Hair follicle dermal papilla cell (primary cell): ENCODE measurements at places on chromosomes 13 and 19. TPM values are rescaled to one million over a fixed set of nuclear protein-coding genes. Genes with fewer than 3 reads are reported as not detected.

TMEM221 gene
- 0.12 TPM in 1 of 2 replicates, not detected in the other for total RNA-seq

ACER1 gene
- not detected in 2 replicates for total RNA-seq

FXYD1 gene
- 0.73 and 2.1 TPM in 2 replicates for total RNA-seq

ATP5F1D gene
- 10.5 and 14.0 TPM in 2 replicates for total RNA-seq

KLC3 gene
- 0.32 TPM in 1 of 2 replicates, not detected in the other for total RNA-seq

ZNF429 gene
- total RNA-seq: 5.0 and 6.2 TPM in 2 replicates

DOCK9 gene
- total RNA-seq: 35.7 and 54.7 TPM in 2 replicates

ZNF90 gene
- total RNA-seq: 1.1 and 1.3 TPM in 2 replicates

RFPL4A gene
- total RNA-seq: not detected in 2 replicates

SERTAD3 gene
- total RNA-seq: 37.6 and 44.9 TPM in 2 replicates

TUBA3C gene
- not detected in 2 replicates for total RNA-seq

APOC4 gene
- total RNA-seq: not detected in 2 replicates

ZNF541 gene
- not detected in 2 replicates for total RNA-seq

SIGLEC12 gene
- not detected in 2 replicates for total RNA-seq

VSIG10L gene
- 0.49 and 0.81 TPM in 2 replicates for total RNA-seq

ATP7B gene
- total RNA-seq: 2.7 and 5.8 TPM in 2 replicates

SBSN gene
- total RNA-seq: 0.65 and 1.6 TPM in 2 replicates

CD37 gene
- not detected in 2 replicates for total RNA-seq

CXCL17 gene
- total RNA-seq: not detected in 2 replicates

CYP4F11 gene
- total RNA-seq: not detected in 2 replicates

SYCN gene
- total RNA-seq: not detected in 2 replicates

PBX4 gene
- 3.4 and 4.4 TPM in 2 replicates for total RNA-seq

NCAN gene
- under 0.01 TPM in 1 of 2 replicates, not detected in the other for total RNA-seq

TBC1D4 gene
- total RNA-seq: 35.2 and 43.0 TPM in 2 replicates

ZNF66 gene
- 0.97 and 3.1 TPM in 2 replicates for total RNA-seq

PRODH2 gene
- not detected in 2 replicates for total RNA-seq

DNAAF3 gene
- 0.24 TPM in 1 of 2 replicates, not detected in the other for total RNA-seq

ERICH4 gene
- not detected in 2 replicates for total RNA-seq

KIR2DL3 gene
- not detected in 2 replicates for total RNA-seq

PSG7 gene
- 0.16 TPM in 1 of 2 replicates, not detected in the other for total RNA-seq

KCNRG gene
- 3.0 and 3.9 TPM in 2 replicates for total RNA-seq

ZNF358 gene
- total RNA-seq: 36.6 and 37.0 TPM in 2 replicates

ATP1A3 gene
- not detected in 2 replicates for total RNA-seq

PROZ gene
- total RNA-seq: not detected in 2 replicates

FAM83E gene
- total RNA-seq: 0.24 and 1.3 TPM in 2 replicates

RNF225 gene
- total RNA-seq: 0.32 TPM in 1 of 2 replicates, not detected in the other

ZNF613 gene
- 7.1 and 11.1 TPM in 2 replicates for total RNA-seq

ZIC5 gene
- total RNA-seq: not detected in 2 replicates

POLR2E gene
- total RNA-seq: 86.5 and 134 TPM in 2 replicates

CNOT3 gene
- total RNA-seq: 15.1 and 16.5 TPM in 2 replicates

DIRAS1 gene
- 2.8 and 4.7 TPM in 2 replicates for total RNA-seq

DAND5 gene
- 0.65 and 0.85 TPM in 2 replicates for total RNA-seq

KLHL1 gene
- total RNA-seq: not detected in 2 replicates

ZNF227 gene
- total RNA-seq: 14.9 and 15.7 TPM in 2 replicates

MEIOSIN gene
- not detected in 2 replicates for total RNA-seq

ZNF724 gene
- total RNA-seq: 2.3 and 2.8 TPM in 2 replicates

MYBPC2 gene
- not detected in 2 replicates for total RNA-seq

FFAR3 gene
- not detected in 2 replicates for total RNA-seq

SLC10A2 gene
- total RNA-seq: not detected in 2 replicates

DMKN gene
- total RNA-seq: 5.2 and 9.2 TPM in 2 replicates

VN1R2 gene
- total RNA-seq: 0.16 TPM in 1 of 2 replicates, not detected in the other

OLFM4 gene
- total RNA-seq: not detected in 2 replicates
